IMR-90 (cell line): ENCODE measurements at places on chromosomes 3 and 15. TPM values are rescaled to one million over a fixed set of nuclear protein-coding genes. Genes with fewer than 3 reads are reported as not detected.

DNA sequence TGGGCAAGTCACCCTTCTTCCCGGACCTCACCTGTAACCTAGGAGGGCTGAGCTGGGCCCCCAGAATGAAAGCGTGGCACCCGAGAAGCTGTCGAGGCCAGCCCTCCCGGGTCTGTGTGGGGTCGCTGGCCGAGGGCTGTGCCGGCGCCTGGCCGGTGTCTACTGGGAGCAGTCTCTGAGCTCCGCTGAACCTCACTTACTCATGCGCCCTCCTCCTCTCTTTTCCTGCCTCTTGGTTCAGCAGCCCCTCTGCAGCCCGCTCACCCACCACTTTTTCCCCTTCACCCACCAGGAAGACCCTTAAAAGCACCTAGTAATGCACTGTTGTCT lies 419 bp downstream of the HYKK start:
- peak overlapping the region; percentile 67 for H3K4me3 ChIP-seq
- H3K27ac ChIP-seq = no peak overlapping the region; the same call in 1 of the 2 replicates
- H3K27me3 ChIP-seq = no peaks in the 10 kb centered on the region
- H3K4me1 ChIP-seq = no peaks in the 10 kb centered on the region
- no peaks in the 10 kb centered on the region for H3K36me3 ChIP-seq
- DNase-seq = no peak

- H3K4me3 ChIP-seq = no peak overlapping the region
- H3K27ac ChIP-seq = no peak overlapping the region
- H3K36me3 ChIP-seq = no peaks in the 10 kb centered on the region
- peaks cover 4% of the 10 kb centered on the region for H3K27me3 ChIP-seq
- no peak for DNase-seq
- no peaks in the 10 kb centered on the region for H3K4me1 ChIP-seq
Observed at GRCh38 chr15:33679061-33679460, 289.2 kb upstream of the CHRM5 start.

The HGD gene
- total RNA-seq = not detected in 2 replicates

DNA sequence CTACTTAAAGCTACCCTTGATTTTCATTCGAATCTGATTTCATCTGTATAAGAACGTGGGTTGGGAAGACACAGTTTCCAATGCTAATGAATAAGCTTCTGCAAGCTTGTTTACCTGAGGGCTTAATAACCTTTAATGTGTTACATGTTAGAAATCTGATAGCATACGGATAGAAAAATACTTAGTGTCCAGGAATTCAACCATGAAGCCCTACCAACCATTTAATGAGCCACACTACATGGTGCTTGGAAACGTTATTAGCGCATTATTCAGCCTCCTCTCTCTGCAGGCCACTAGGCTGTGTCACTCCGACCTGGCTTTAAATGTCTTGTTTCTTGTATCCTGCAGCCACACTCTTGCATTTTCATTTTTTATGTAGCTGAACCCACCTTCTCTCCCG lies 1.6 kb downstream of the FAM81A start:
- no peaks in the 10 kb centered on the region for H3K36me3 ChIP-seq
- peaks cover 48% of the 10 kb centered on the region for H3K27me3 ChIP-seq
- no peak for DNase-seq

- no peak overlapping the region for H3K4me3 ChIP-seq
- no peaks in the 10 kb centered on the region; the same call in 1 of the 2 replicates for H3K36me3 ChIP-seq
Observed at GRCh38 chr15:88498996-88499395, 31.5 kb downstream of the MRPS11 start.

- no peak overlapping the region for H3K4me3 ChIP-seq
- no peaks in the 10 kb centered on the region for H3K36me3 ChIP-seq
- H3K27ac ChIP-seq = no peak overlapping the region
- no peaks in the 10 kb centered on the region for H3K27me3 ChIP-seq
- peak; percentile 62 for DNase-seq
Observed at GRCh38 chr3:187130346-187131066, 8.8 kb downstream of the RPL39L start.

- no peaks in the 10 kb centered on the region for H3K36me3 ChIP-seq
- no peak for DNase-seq
- H3K4me1 ChIP-seq = no peaks in the 10 kb centered on the region
- no peak overlapping the region for H3K27ac ChIP-seq
- H3K27me3 ChIP-seq = no peaks in the 10 kb centered on the region
Observed at GRCh38 chr3:181756645-181757297, 45.0 kb downstream of the SOX2 start.

The CSPG5 gene
- under 0.01 TPM in 2 replicates for total RNA-seq

The GABPB1 gene
- 76.4 and 89.3 TPM in 2 replicates for total RNA-seq

The TXNRD3 gene
- total RNA-seq = 8.1 and 8.4 TPM in 2 replicates

GRCh38 chr3:100057716-100058575 lies 56.4 kb downstream of the FILIP1L start:
- no peaks in the 10 kb centered on the region for H3K36me3 ChIP-seq
- H3K4me3 ChIP-seq = no peak overlapping the region
- peaks cover 7% of the 10 kb centered on the region for H3K4me1 ChIP-seq
- DNase-seq = no peak

- peak; percentile 28 for DNase-seq
- no peak overlapping the region for H3K27ac ChIP-seq
- H3K27me3 ChIP-seq = no peaks in the 10 kb centered on the region
- no peaks in the 10 kb centered on the region for H3K4me1 ChIP-seq
Observed at GRCh38 chr3:21912711-21913110, 161.7 kb upstream of the ZNF385D start.

GRCh38 chr3:171835116-171835515 lies 8.0 kb upstream of the TMEM212 start:
- no peak overlapping the region for H3K4me3 ChIP-seq
- no peaks in the 10 kb centered on the region for H3K27me3 ChIP-seq
- no peak overlapping the region for H3K27ac ChIP-seq
- H3K36me3 ChIP-seq = no peaks in the 10 kb centered on the region
- DNase-seq = no peak
- H3K4me1 ChIP-seq = peaks cover 6% of the 10 kb centered on the region

DNA sequence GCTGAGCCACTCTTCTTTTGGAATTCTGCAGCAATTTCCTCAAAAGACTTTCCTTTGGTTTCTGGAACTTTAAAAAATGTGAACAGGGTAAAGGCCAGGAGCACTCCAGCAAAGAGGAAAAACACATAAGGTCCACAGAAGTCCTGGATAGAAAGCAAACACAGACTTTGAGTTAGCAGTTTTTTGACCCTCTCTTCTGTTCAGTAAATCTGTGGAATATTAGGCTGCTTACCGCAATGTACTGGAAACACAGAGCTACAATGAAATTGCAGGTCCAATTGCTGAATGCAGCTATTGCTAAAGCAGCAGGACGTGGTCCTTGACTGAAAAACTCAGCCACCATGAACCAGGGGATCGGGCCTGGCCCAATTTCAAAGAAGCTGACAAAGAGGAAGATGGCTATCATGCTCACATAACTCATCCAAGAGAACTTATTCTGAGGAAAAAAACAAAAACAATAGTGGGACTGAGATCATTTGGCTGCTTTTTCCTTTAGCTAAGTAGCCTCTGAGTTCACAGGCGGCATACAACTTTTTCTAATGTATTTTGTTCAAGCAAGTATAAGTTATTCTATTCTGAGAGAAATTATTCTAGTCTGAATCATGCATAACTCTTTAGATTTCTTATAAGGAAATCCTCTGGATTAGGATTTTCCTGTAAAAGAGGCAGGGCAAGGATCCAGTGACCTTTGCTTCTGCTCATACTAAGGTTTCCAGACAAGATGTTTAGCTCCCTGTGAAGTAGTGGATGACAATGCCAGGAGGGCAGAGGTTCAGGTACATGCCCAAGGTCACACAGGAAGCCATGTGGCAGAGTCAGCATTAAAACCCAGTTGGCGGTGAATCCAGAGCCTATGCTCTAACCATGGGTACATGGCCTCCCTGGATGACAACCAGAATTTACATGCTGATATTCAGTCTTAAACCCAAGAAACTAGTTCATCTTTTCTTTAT lies 28.3 kb downstream of the SLC2A2 start:
- H3K36me3 ChIP-seq = no peaks in the 10 kb centered on the region
- no peak overlapping the region for H3K4me3 ChIP-seq
- H3K27ac ChIP-seq = peak overlapping the region; percentile 73
- DNase-seq = peak; percentile 59

The TPRG1 gene
- 0.56 TPM in 1 of 2 replicates, not detected in the other for total RNA-seq

- no peak overlapping the region for H3K27ac ChIP-seq
- no peak overlapping the region for H3K4me3 ChIP-seq
- 0 out of 2 replicates have a peak, but pooled peaks cover 1% of the 10 kb centered on the region for H3K36me3 ChIP-seq
Observed at GRCh38 chr15:69342460-69343076, 43.9 kb downstream of the PAQR5 start.

The GNAT1 gene
- not detected in 2 replicates for total RNA-seq

DNA sequence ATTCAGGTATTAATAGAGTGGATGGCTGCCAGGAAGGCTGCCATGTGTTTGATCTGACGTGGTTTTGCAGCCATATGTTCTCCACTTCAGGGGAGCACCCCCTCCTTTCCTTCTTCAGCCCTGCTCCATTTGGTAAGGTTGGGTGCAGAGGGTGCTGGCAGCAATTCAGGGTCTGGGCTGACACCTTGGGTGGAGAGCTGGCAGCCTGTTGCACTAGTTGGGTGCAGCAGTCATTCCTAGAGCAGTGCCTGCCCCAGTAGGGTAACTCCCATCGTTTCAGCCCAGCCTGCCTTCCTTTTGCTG lies 1.5 kb downstream of the TYRO3 start:
- H3K27me3 ChIP-seq = no peaks in the 10 kb centered on the region
- no peak overlapping the region for H3K27ac ChIP-seq
- no peak overlapping the region for H3K4me3 ChIP-seq
- H3K36me3 ChIP-seq = no peaks in the 10 kb centered on the region; the same call in 1 of the 2 replicates

The MITF gene
- total RNA-seq = 13.3 and 16.7 TPM in 2 replicates

DNA sequence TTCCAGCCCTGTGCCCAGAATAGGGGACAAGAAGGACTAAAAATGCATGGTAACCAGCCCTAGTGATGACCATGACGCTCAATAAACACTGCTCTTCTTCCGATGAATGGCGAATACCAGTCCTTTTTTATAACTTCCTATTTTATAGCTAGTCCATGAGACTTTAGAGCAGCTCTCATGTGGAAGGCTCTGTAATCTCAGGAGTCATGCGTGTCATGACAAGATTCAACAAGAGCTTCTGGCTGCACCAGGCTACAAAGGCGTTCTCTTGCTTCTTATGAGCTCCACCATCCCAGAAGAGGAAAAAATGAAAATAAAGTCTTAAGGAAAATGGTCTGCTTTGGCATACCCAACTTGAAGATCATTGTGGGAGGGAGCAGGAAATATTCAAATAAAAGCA lies 141.0 kb downstream of the TMCO5A start:
- H3K27ac ChIP-seq = no peak overlapping the region
- H3K36me3 ChIP-seq = no peaks in the 10 kb centered on the region
- H3K4me1 ChIP-seq = peaks cover 5% of the 10 kb centered on the region
- no peak for DNase-seq
- H3K27me3 ChIP-seq = no peaks in the 10 kb centered on the region

The MED12L gene
- total RNA-seq = 0.18 and 0.28 TPM in 2 replicates

The GOLGA8M gene
- total RNA-seq = under 0.01 TPM in 1 of 2 replicates, not detected in the other

GRCh38 chr15:27864719-27865118 lies 234.4 kb downstream of the OCA2 start:
- no peaks in the 10 kb centered on the region for H3K4me1 ChIP-seq
- no peaks in the 10 kb centered on the region for H3K36me3 ChIP-seq

GRCh38 chr3:36269274-36269673 lies 111.0 kb upstream of the STAC start:
- DNase-seq = no peak
- no peak overlapping the region for H3K4me3 ChIP-seq
- no peaks in the 10 kb centered on the region for H3K36me3 ChIP-seq
- H3K4me1 ChIP-seq = no peaks in the 10 kb centered on the region
- no peaks in the 10 kb centered on the region for H3K27me3 ChIP-seq

The ST3GAL6 gene
- total RNA-seq = 0.36 and 1.4 TPM in 2 replicates

The ACKR4 gene
- total RNA-seq = 0.18 TPM in 1 of 2 replicates, not detected in the other

- H3K27ac ChIP-seq = no peak overlapping the region
- no peaks in the 10 kb centered on the region for H3K4me1 ChIP-seq
- no peaks in the 10 kb centered on the region for H3K27me3 ChIP-seq
- no peak for DNase-seq
Observed at GRCh38 chr3:131750256-131750655, 247.5 kb upstream of the MRPL3 start.

GRCh38 chr3:187243933-187244524 lies 46.7 kb downstream of the RTP1 start:
- no peak overlapping the region for H3K4me3 ChIP-seq
- no peak overlapping the region for H3K27ac ChIP-seq
- peaks cover 11% of the 10 kb centered on the region for H3K4me1 ChIP-seq
- H3K36me3 ChIP-seq = no peaks in the 10 kb centered on the region; the same call in 1 of the 2 replicates

DNA sequence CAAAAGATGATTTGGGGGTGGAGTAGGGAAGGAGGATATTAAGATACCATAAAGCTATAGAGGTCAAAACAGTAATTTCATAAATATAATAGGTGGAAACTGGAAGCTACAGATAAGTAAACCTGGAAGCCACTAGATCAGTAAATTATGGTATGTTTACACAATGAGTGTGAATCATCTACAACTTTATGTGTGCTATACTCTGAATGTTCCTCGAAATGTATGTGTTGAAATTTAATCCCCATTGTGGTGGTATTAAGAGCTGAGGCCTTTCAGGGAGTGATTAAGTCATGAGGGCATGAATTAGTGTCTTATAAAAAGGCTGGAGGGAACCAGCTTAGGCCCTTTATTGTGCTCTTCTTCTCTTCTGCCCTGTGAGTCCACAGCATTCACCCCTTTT lies 25.2 kb downstream of the EOMES start:
- peak; percentile 42 for DNase-seq
- no peak overlapping the region for H3K4me3 ChIP-seq
- no peaks in the 10 kb centered on the region for H3K4me1 ChIP-seq
- H3K36me3 ChIP-seq = no peaks in the 10 kb centered on the region
- H3K27me3 ChIP-seq = peaks cover 2% of the 10 kb centered on the region; the same call in 1 of the 2 replicates

The IL12A gene
- total RNA-seq = 0.90 and 1.1 TPM in 2 replicates

DNA sequence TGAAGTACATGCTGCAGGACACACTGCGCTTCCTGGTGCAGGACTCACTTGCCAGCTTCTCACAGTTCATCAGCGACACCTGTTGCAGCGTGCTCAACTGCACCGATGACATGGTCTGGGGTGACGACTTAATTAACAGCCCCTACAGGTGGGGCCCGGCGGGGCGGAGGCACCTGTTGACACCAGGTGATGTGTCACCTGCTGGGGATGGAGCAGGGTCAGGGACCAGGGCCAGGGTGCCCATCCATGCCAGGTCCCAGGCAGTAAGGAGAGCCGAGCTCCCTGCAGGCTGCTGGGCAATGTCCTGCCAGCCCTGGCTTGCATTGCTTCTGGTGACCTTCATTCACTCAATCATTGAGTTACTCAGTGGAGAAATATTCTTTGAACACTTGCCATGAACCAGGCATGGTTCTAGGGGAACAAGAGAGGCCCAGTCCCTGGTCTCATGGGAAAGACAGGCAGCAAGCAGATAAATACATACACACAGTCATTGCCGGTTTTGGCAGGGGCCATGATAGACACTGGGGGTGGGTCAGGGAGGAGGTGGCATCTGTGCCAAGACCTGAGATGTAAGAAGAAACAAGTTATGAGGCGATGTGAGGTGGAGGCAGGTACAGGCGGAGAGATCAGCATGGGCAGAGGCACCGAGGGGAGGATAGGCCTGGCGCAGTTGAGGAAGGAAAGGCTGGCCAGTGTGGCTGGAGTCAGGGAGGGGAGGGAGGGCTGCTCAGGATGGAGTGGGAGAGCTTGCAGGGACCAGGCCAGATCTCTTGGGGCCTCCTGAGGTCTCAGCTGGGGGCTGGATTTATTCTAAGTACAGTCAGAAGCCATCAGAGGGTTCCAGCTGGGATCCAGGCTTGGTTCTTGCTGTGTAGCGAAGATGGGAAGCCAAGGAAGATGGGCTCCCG lies 30.8 kb downstream of the DNAH1 start:
- H3K4me3 ChIP-seq = no peak overlapping the region
- H3K4me1 ChIP-seq = peaks cover 15% of the 10 kb centered on the region
- 0 out of 2 replicates have a peak overlapping the region, but pooled peaks have one; percentile 8 for H3K27ac ChIP-seq
- no peaks in the 10 kb centered on the region for H3K27me3 ChIP-seq

The WDR93 gene
- total RNA-seq = not detected in 2 replicates
